Heart left ventricle (tissue), 16 donors: ENCODE measurements at places on chromosomes 12 and 14. TPM values are rescaled to one million over a fixed set of nuclear protein-coding genes. Genes with fewer than 3 reads are reported as not detected.

GRCh38 chr12:125890971-125891370 is 825.7 kb downstream of the AACS start:
- H3K27ac ChIP-seq = peak overlapping the region; percentile 40
- DNase-seq = peak; percentile 16
- no peaks in the 10 kb centered on the region for H3K36me3 ChIP-seq
- H3K27me3 ChIP-seq = no peaks in the 10 kb centered on the region
- H3K4me3 ChIP-seq = no peak overlapping the region
- H3K4me1 ChIP-seq = no peaks in the 10 kb centered on the region

DNA sequence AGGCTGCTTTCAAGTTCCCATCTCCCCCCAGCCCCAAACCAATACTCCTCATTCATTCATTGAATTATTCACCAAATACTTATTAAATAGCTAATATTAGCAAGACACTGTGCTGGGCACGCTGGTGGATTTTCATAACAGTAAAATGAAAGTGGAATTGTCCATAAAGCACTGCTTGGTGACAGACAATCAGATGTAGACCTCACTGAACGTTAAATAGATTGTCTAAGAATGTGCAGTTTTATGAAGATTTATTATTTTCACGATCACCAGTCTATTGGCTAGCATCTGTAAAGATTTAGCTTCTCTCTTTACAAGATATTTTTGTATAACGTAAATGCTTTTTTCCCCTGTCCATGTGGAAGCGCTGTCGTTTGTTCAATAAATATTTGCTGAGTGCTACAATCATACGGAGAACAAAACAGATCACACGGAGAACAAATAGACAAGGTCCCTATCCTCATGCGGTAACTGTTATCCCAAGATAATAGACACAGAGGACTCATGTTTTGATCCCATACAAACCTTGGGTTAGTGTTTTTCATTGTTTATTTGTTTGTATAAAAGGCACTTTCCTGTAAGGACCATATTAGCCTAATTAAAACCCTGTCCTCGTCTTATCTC is 397.6 kb downstream of the BCAT1 start:
- no peak overlapping the region for H3K4me3 ChIP-seq
- no peak overlapping the region for H3K27ac ChIP-seq
- H3K36me3 ChIP-seq = no peaks in the 10 kb centered on the region
- H3K4me1 ChIP-seq = no peaks in the 10 kb centered on the region
- no peak for DNase-seq

Gene GPR132
- total RNA-seq = 0.48 TPM

DNA sequence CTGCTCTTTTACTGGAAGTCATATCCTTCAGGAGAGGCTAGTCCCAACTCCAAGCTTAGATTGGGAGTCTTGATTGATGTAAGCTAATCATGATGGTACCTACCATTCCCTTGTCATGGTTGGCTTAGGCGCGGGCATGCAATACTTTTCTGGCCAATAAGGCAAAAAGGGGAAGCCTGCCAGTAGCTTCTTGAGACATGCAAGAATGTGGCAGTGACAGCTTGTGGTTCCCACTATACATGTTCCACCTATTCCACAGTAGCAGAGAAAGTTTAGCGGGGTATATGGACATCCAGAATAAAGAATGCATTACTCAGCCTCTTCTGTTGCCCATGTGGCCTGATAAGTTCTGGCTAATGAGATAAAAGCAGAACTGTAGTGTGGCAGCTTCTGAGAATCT is 55.0 kb downstream of the AP5M1 start:
- H3K36me3 ChIP-seq = no peaks in the 10 kb centered on the region
- no peaks in the 10 kb centered on the region for H3K27me3 ChIP-seq
- no peak for DNase-seq
- no peaks in the 10 kb centered on the region for H3K4me1 ChIP-seq
- no peak overlapping the region for H3K27ac ChIP-seq

GRCh38 chr12:114512351-114512750 is 106.4 kb upstream of the TBX5 start:
- no peak for DNase-seq
- no peaks in the 10 kb centered on the region for H3K36me3 ChIP-seq
- H3K4me3 ChIP-seq = no peak overlapping the region
- H3K4me1 ChIP-seq = no peaks in the 10 kb centered on the region

Gene GLS2
- total RNA-seq = 0.75 TPM

- no peak overlapping the region for H3K27ac ChIP-seq
- peaks cover 34% of the 10 kb centered on the region for H3K36me3 ChIP-seq
- no peak overlapping the region for H3K4me3 ChIP-seq
- no peaks in the 10 kb centered on the region for H3K27me3 ChIP-seq
Measured at GRCh38 chr12:121575952-121576625, 4.7 kb downstream of the KDM2B start.

- H3K4me3 ChIP-seq = no peak overlapping the region
- H3K4me1 ChIP-seq = peaks cover 71% of the 10 kb centered on the region
- peaks cover 64% of the 10 kb centered on the region for H3K36me3 ChIP-seq
- H3K27ac ChIP-seq = peak overlapping the region; percentile 77
- H3K27me3 ChIP-seq = no peaks in the 10 kb centered on the region
Measured at GRCh38 chr12:6539314-6539682, 5.0 kb downstream of the GAPDH start.

Gene PLA2G1B
- not detected for total RNA-seq

Gene MYF5
- not detected for total RNA-seq

Gene ZNF891
- 1.1 TPM for total RNA-seq

GRCh38 chr14:22388669-22389595 is 200.1 kb downstream of the DAD1 start:
- H3K27me3 ChIP-seq = peaks cover 10% of the 10 kb centered on the region
- H3K27ac ChIP-seq = no peak overlapping the region
- H3K4me3 ChIP-seq = no peak overlapping the region
- no peaks in the 10 kb centered on the region for H3K36me3 ChIP-seq
- DNase-seq = no peak

DNA sequence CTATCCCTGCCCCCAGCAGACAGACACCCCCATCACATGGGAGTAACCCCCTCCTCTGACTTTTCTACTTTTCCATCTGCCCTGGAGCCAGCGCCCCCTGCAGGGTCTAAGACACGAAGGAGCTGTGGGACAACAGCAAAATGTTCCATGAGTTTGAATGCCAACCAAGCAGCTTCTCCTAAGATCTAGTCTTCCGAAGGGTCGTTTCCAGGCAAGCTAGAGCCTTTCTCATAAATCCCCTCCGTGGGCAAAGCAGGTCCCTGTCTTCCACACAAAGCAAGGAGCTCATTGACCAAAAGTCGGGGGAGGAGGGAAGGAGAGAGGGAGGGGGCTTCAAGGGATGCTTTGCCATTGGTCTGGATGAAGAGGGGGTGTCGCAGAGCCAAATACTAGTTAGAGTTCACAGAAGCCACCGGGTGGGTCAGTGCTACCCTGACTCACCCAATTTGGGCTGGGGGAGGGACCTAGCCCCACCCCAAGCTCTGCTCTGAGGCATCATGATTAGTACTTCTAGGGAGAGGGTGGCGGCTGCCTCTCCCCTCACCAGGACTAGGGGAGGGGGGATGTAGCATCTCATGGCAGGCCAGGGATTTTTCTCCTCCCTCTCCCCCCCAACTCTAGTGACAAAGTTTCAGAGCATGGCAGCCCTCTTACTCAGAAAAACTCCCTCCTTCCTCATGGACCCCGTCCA is 1.6 kb downstream of the MSI1 start:
- H3K27me3 ChIP-seq = peaks cover 22% of the 10 kb centered on the region
- H3K4me1 ChIP-seq = peaks cover 14% of the 10 kb centered on the region
- DNase-seq = no peak
- H3K27ac ChIP-seq = peak overlapping the region; percentile 58

Gene FSCB
- total RNA-seq = not detected

GRCh38 chr12:53044052-53044581 is 5.7 kb upstream of the TNS2 start:
- DNase-seq = no peak
- H3K4me3 ChIP-seq = peak overlapping the region; percentile 7
- no peaks in the 10 kb centered on the region for H3K27me3 ChIP-seq
- peaks cover 34% of the 10 kb centered on the region for H3K36me3 ChIP-seq
- H3K4me1 ChIP-seq = peaks cover 23% of the 10 kb centered on the region
- peak overlapping the region; percentile 98 for H3K27ac ChIP-seq

Gene FBRSL1
- 57.0 TPM for total RNA-seq

Gene DPF3
- 40.4 TPM for total RNA-seq

DNA sequence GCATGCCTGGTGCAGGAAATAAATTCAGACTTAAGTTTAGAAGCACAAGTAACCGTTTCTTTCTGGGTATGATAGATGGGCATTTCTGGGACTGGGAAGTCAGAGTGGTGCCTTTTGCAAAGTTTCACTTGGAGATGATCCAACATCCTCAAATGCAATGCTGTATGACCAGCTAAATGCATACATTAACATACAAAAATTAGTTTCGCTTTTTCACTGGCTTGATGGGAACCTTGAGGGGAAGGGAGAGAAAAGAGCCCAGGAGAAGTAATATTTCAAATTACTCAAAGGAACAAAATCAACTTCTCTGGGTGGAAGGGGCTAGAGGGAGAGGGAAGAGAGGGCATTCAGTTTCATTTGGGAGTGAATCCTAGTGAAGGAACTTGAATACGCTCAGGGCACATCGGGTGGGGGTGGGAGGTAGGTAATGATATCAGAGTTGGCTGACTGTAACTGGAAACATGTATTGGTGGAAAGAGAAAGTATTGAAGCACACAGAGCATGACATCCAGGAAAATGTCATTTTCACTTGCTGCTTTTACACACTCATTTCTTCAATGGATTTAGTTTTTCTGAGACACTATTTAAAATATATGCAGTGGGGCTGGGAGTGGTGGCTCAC is 175.5 kb downstream of the PTPRO start:
- H3K27me3 ChIP-seq = no peaks in the 10 kb centered on the region
- H3K4me3 ChIP-seq = no peak overlapping the region
- H3K27ac ChIP-seq = no peak overlapping the region
- no peaks in the 10 kb centered on the region for H3K4me1 ChIP-seq
- DNase-seq = no peak
- no peaks in the 10 kb centered on the region for H3K36me3 ChIP-seq

Gene B3GNT4
- total RNA-seq = not detected

GRCh38 chr14:35404449-35405303 is at the start of gene NFKBIA:
Gene NFKBIA (minus strand): TSS chr14:35404749. CDS start chr14:35404644, 105 bp downstream.
- peaks cover 27% of the 10 kb centered on the region for H3K36me3 ChIP-seq
- H3K4me1 ChIP-seq = peaks cover 52% of the 10 kb centered on the region
- peak within 1 kb of the TSS; percentile 82 for H3K4me3 ChIP-seq
- DNase-seq = peak; percentile 93

- H3K27me3 ChIP-seq = no peaks in the 10 kb centered on the region
- no peak overlapping the region for H3K27ac ChIP-seq
- H3K4me1 ChIP-seq = no peaks in the 10 kb centered on the region
- no peak for DNase-seq
- no peaks in the 10 kb centered on the region for H3K36me3 ChIP-seq
- H3K4me3 ChIP-seq = no peak overlapping the region
Measured at GRCh38 chr12:89650239-89650638, 58.4 kb downstream of the ATP2B1 start.

DNA sequence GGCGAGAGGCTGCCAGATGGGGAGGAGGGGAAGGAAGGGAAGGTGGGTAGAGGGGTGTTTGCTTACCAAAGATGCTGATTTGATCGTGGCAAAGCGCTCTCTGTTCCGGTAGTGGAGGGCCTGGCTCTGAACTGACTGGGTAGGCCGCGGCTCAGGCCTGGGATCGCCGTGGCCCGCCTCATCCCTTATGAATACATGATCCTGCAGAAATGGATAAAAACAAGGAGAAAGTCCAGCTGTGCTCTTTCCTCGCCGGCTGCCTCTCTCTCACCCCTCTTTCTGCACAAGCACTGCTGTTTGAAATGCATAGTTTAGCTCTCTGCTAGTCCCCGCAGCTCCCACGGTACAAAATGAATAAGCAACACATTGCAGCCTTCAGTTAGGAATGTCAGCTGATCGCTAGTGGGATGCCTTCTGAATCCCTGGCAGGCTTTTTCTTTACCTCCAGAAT is 53.8 kb downstream of the PEBP1 start:
- peak overlapping the region; percentile 79 for H3K27ac ChIP-seq
- H3K27me3 ChIP-seq = no peaks in the 10 kb centered on the region
- no peaks in the 10 kb centered on the region for H3K36me3 ChIP-seq
- no peak for DNase-seq
- H3K4me3 ChIP-seq = peak overlapping the region; percentile 38
- H3K4me1 ChIP-seq = peaks cover 33% of the 10 kb centered on the region

DNA sequence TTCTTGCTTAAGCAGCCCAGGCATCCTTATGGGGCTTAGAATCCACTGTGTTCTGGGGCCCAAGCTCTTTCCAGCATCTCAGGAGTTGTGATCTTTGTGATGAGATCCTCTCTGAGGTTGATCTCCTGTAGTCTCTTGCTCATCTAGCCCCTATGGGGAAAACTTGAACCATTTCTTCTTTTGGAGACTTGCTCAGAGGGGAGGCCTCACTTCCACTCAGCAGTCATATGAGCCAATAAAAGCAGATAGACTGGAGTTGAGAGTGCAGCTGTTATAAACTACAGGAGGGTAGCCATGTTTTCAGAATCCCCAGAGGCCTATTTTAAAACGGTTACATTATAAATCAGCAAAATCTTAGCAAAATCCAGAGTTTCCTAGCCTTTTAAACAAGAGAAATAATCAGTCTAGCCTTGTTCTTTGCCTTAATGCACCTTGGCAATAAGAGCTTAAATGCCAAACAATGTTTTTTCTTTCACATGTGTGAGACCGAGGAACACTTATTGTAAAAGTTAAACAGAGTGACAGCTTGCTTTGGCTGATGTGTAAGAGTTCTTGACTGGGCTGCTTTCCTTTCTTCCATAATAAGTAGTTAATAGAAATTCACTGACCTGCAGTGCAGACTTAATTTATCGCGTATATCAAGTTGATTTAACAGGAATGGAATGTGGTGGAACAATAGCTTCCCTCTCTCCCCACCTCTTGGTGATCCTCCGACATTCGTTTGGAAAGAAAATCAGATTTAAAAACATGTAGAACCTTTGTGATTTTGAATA is 168.3 kb downstream of the NEDD1 start:
- H3K27me3 ChIP-seq = no peaks in the 10 kb centered on the region
- H3K4me3 ChIP-seq = no peak overlapping the region

Gene CRY1
- total RNA-seq = 8.6 TPM

DNA sequence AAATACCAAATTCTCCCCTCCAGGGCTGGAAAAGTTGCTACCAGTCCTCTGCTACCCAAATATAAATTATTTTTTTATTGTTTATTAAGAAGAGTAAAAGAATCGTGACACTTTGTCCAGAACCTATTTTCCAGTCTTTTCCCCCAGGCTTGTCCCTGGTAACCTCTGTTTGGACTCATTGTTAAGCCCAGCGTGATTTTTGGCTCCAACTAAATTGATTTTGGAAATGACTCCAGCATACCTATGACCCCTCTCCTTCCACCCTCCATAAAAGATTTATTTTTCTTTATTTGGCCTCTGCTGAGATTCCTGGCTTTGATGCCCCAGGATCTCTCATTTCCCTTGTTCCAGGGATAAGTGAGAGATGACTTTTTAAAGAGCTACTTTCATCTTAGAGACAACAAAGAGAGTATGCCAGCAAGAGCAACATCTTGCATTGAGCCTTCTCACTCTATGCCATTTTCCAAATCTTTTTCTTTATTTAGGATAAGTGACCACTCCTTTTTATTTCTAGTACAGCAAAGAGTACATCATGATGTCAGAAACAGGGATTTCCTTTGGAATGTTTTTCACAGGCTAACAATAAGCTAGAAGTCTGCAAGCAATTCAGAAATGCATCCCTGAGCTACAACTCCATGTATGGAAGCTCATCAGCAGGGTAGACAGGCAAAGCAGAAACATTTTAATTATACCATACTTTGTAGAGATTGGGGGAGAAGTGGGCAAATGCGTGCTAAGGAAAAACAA is 75.8 kb downstream of the DAD1 start:
- peaks cover 48% of the 10 kb centered on the region for H3K4me1 ChIP-seq
- peak overlapping the region; percentile 77 for H3K27ac ChIP-seq
- H3K4me3 ChIP-seq = no peak overlapping the region
- no peaks in the 10 kb centered on the region for H3K36me3 ChIP-seq
- H3K27me3 ChIP-seq = no peaks in the 10 kb centered on the region

- no peak overlapping the region for H3K4me3 ChIP-seq
- no peaks in the 10 kb centered on the region for H3K27me3 ChIP-seq
- H3K36me3 ChIP-seq = no peaks in the 10 kb centered on the region
- peaks cover 19% of the 10 kb centered on the region for H3K4me1 ChIP-seq
Measured at GRCh38 chr12:1668833-1669543, 21.9 kb upstream of the ADIPOR2 start.
